ENCODE measurements at places on chromosomes 1 and 21.

DNA sequence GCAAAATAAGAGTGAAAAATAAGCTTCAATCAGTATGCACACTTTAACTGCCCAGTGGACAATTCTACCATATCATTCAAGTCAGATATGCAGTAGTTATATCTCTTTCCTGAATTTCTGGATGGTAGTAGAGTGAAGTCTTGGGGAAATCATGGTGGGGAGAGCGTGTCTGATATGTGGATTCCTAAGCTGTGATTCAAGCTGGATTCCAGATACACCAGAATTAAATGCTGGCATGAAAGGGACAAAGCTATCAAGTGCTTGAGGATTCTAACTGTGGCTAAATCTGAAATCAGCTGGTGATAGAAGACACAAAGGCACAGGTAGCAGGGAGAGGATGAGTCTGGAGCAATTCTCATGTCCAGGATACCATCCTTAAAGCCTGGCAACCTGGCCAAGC lies 323.5 kb downstream of the DUSP10 start:
- no peak for DNase-seq

DNA sequence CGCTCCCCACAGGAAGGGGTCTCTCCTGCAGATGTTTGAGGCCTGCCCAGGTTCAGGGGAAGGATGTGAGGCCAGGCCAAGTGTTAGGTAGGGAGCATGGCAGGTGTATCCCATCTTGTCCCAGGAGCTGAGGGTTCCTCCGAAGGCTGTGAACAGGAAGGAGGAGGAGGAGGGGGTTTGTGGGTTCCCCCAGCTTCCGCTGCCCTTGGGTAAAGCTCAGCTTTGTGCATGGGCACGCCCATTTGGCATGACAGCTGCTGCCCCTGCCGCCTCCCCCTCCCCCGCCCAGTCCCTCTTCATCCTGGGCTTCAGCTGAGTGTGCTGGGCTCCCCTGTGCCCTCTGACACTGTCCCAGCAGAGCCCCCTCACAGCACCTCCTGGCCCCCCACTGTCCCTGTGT lies 25.5 kb downstream of the TNFRSF8 start:
- no peak for DNase-seq

DNA sequence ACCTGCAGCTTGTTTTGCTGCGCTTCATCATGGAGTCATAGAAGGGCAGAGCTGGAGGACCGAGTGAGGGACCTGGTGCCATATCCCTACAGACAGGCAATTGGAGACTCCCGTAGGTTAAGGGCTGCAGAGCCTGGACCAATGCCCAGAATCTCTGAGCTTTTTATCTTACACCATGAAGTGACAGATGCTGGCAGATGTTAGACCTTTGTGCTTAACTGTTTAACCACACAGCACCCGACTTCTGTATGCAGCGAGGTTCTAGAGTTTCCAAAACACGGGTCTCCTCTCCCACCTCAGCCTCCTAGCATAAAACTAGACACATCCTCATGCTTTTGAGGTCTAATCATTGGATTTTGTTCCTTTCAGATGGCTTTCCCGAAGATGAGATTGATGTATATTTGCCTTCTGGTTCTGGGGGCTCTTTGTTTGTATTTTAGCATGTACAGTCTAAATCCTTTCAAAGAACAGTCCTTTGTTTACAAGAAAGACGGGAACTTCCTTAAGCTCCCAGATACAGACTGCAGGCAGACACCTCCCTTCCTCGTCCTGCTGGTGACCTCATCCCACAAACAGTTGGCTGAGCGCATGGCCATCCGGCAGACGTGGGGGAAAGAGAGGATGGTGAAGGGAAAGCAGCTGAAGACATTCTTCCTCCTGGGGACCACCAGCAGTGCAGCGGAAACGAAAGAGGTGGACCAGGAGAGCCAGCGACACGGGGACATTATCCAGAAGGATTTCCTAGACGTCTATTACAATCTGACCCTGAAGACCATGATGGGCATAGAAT lies 47.6 kb downstream of the B3GALT5 start:
- DNase-seq = no peak

DNA sequence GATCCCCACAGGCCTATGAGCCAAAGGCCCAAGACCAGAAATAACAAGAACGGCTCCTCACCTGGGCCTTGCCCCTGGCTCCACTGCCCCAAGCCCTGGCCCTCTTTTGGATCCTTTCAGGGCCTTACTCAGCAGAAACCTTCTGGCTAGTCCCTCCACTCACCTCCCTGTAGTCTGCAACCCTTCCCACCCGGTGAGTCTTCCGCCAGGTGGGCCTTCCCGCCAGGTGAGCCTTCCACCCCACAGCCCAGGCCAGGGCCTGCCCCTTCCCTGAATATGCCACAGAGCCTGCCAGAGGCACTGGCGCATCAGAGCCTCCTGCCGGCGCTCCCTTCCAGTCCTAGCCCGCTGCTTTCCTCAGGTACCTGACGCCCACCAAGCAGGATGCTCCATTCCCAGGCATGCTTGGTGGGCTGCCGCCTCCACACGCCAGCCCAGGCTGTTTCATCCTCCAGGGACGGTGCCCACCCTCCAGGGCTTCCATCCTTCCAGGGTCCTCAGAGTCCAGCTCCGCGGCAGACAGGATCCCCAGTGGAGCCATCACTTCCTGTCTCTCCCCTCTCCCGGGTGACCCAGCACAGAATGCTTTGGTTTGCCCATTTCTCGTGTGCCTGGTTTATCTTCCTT lies 20.9 kb downstream of the LHX4 start:
- no peak for DNase-seq

DNA sequence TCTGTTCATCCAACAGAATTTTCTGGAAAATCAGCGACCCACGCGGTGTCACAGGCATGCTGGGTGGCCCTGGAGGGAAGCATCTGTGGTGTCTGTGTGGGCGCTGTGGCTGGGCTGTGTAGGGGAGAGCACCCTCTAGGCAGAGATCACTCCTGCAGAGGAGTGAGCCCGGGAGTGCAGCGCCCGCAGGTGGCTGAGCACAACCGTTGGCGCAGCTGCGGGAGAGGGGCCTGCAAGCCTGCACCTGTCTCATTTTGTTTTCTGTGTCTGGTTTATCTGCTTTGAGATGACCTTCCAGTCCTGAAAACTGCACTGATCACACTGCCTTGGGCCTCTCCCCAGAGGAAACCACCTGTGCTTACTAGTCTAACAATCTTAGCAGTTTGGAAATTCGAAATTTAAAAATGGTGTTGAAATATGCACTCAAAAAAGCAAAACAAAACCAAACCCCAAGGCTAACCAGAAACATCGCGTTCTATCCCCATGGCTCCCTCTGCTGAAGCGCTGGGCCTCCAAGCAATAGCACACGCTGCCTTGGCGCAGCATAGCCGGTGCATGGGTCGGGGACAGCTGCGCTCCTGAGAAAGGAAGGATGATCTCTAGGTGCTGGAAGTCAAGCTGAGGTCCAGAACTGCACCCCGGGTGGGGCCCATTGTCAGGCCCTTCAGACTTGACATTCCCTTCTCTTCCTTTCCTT lies 4.8 kb downstream of the FAM3B start:
- DNase-seq = no peak

- no peak for DNase-seq
Measured at GRCh38 chr21:29834617-29835016, 105.2 kb downstream of the GRIK1 start.

DNA sequence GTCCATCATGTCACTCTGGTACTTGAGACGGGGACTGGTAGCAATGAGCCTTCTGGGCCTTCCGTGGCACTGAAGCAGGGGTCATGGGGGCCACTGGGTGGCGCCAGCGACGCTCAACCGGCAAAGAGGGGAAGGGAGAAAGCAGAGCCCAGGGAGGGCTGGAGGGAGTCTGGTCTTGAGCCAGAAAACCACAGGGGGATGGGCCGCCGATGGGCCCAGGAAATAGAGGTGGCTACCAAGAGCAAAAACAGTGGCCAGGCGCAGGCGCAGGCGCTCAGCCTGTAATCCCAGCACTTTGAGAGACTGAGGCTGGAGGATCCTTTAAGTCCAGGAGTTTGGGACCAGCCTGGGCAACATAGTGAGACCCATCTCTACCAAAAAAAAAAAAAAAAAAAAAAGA lies 21.8 kb downstream of the EXOC8 start:
- peak; percentile 38 for DNase-seq

DNA sequence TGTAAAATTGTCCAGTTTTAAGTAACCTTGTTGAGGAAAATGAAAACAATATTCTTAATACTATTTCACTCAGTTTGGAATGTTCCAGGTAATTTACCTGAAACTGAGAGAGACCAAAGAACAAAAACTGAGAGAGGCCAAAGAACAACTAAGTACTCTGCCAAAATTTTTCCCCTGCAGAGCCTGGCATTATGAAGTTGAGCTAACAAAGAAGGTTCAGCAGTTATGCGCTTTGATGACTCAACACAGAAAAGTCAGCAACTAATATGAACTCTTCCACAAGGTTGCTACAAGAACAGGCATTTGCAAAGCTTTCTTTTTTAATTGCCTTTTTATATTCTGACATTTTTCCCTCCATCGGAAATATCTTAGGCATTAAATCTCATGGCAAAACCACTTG lies 270.9 kb downstream of the CHRM3 start:
- DNase-seq = no peak

DNA sequence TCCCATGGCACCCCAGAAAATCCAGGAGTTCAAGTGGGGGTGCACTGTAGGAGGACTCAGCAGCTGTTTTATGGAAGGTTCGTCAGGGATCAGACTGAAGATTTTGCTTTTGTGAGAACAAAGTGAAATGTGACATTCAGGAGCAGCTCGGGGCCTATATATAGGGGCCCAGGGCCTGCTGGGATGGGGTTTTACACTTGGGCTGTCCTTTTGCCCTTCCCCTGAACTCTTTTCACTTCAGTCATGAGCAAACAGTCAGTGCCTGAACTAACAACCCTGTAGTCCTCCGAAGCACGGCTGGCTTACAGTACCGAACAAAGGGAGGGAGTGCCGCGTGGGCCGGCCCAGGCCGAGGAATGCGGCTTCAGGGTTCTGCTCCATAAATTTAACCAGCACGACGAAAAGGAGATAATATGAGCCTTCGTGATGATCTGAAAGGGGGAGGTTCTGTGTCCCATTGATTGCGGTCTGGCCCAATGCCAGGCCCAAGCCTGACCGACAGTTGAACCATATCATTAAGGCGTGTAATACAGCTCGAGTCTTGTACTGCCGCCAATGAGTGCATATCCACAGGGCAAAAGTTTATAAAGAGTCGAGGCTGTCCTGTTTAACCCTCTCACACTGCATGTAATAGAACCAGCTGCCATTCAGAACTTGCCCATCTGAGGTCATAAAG lies 139.9 kb downstream of the DHRS3 start:
- DNase-seq = no peak

- no peak for DNase-seq
Measured at GRCh38 chr1:191674626-191675179, 483.6 kb upstream of the RGS18 start.

DNA sequence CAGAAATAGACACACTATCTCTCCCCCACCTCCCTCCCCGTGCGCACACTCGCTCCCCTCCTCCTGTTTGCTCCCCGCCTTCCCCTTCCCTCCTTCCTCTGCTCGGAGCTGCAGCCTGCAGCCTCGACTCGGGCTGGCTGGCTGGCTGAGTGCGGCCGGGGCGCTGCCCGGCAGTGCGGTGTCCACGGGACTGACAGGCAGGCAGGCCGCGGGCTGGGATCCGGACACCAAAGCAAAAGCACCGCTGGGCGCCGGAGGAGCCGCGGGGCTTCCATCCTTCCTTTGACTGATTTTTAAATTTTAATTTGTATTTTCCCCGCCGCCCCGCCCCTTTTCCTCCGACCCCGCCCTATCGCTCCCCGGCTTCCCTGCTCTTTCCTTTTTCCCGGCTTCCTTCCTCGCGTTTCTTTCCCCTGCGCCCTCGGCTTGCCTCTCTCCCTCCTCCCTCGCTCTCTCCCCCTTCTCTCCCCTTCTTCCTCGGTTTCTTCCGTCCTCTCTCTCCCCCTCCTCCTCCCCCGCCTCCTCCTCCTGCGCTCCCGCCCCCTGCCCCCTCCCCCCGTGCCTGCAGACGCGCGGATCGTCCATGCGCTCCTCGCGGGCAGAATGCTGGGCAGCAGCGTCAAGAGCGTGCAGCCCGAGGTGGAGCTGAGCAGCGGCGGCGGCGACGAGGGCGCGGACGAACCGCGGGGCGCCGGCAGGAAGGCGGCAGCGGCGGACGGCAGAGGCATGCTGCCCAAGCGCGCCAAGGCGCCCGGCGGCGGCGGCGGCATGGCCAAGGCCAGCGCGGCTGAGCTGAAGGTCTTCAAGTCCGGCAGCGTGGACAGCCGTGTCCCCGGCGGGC lies 109.4 kb downstream of the NAV1 start:
- DNase-seq = no peak

GRCh38 chr1:151825204-151825603 lies 6.4 kb downstream of the RORC start:
- DNase-seq = no peak

GRCh38 chr1:207797229-207797973 lies 45.5 kb downstream of the CD46 start:
- peak; percentile 77 for DNase-seq

GRCh38 chr1:46691997-46692790 lies 20.5 kb downstream of the TEX38 start:
- DNase-seq = no peak

DNA sequence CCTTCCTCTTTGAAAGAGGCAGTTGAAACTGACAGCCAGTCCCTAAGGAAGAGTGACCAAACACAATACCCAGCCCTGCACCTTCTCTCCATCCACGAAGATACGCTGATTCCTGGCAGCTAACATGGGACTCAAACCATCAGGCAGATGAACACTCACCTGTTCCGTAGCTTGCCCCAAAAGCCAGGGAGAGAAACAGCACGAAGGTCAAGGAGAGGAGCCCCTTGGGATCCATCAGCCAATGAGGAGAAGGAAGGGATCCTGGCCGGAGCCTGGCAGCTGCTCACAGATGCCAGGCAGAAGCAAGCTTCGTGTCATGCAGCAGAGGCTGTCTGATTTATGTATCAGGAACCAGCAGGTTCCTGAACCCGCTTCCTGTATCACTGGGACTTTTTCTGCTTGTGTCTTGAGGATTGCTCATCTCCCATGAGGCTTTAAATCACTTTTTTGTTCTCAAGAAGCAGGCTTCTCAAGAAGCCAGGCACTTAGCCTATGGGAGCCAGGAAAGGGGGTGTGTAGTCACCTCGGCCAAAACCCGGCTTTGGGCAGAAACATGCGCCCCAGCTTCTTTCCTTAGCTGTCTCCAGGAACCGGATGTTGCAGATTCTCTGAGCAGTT lies at the start of gene SLAMF1:
TSS of gene SLAMF1 (minus strand) at position 334 of the 618 bp plus-strand sequence. CDS start at position 235, 99 bp downstream.
- no peak for DNase-seq

DNA sequence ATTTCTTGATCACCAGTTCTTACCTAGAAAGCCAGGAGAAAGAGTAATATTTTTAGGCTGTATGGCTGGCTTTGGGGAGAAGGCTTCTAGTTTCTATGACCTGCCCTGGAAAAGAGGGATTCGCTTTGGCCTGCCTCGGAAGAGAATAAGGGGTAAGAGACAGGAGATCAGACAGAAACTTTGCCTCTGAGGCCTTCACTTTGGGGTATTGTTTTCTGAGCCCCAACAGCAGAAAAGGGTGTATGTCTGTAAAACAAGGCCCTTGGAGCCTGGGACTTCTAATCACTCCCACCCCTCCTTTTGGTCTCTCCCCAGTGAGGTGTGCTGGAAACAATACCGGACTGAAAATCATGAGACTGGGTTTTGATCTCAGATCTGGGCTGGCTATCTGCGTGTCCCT lies 5.1 kb downstream of the SLC45A3 start:
- DNase-seq = no peak

DNA sequence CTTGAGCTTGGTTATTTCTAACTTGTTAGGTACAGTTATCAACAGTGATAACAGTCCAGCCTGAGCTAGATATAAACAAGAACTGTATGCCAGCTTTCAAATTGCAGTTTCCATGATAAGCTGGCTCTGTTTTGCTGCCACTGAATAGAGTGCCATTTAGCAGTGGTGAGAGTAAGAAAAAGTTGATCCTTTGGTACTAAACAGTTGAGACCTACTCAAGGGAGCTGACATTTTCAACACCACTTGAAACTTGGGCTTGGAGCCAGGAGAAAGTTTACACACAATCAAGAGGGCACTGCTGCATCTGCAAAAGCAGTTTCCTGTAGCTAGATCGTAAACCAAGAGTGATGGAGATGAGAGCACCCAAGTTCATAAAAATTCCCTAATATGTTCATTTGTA lies 131.3 kb downstream of the RGS7 start:
- DNase-seq = no peak

Data from stimulated activated CD4-positive, alpha-beta T cell treated with anti-CD3 and anti-CD28 coated beads, Interleukin-12 subunit alpha, Interleukin-12 subunit beta, amount 100 ng/mL, for 4 hours (primary cell).